ENCODE measurements at places on chromosomes 3 and 15. TPM values are rescaled to one million over a fixed set of nuclear protein-coding genes. Genes with fewer than 3 reads are reported as not detected.

The SLC9C1 gene
- 0.37 TPM for total RNA-seq

The IL12A gene
- 0.87 TPM for total RNA-seq

The MORC1 gene
- total RNA-seq = not detected

The MELTF gene
- 7.2 TPM for total RNA-seq

The TM6SF1 gene
- 3.3 TPM for total RNA-seq

The ZNF660 gene
- 0.07 TPM for total RNA-seq

The CACNA2D2 gene
- total RNA-seq = 0.46 TPM

The APBA2 gene
- 1.2 TPM for total RNA-seq

The MRAS gene
- not detected for total RNA-seq

The SLC28A2 gene
- total RNA-seq = not detected

The STRIT1 gene
- total RNA-seq = not detected

The PLA2G4E gene
- not detected for total RNA-seq

The IP6K2 gene
- total RNA-seq = 68.2 TPM

The MOBP gene
- total RNA-seq = 0.14 TPM

The ACKR4 gene
- total RNA-seq = not detected

The CYB561D2 gene
- total RNA-seq = 22.9 TPM

The PAQR9 gene
- total RNA-seq = not detected

The CLDN18 gene
- not detected for total RNA-seq

The GABRR3 gene
- total RNA-seq = not detected

The GP5 gene
- total RNA-seq = 0.23 TPM

The MKRN3 gene
- 1.0 TPM for total RNA-seq

The PLSCR2 gene
- not detected for total RNA-seq

The TRMT10C gene
- total RNA-seq = 47.1 TPM

The LIPC gene
- 1.7 TPM for total RNA-seq

The PLA2G4F gene
- total RNA-seq = not detected

The KLHL40 gene
- total RNA-seq = not detected

The SPINT1 gene
- total RNA-seq = 22.5 TPM

The TMEM42 gene
- total RNA-seq = 8.8 TPM

The IL17RB gene
- 33.3 TPM for total RNA-seq

The SCAANT1 gene
- not detected for total RNA-seq

The KIF7 gene
- 3.5 TPM for total RNA-seq

The SLC49A4 gene
- total RNA-seq = 2.0 TPM

The FHIT gene
- 20.5 TPM for total RNA-seq

The GPR87 gene
- total RNA-seq = 1.2 TPM

The FBXO40 gene
- total RNA-seq = not detected

The TYRO3 gene
- 4.0 TPM for total RNA-seq

The FOXB1 gene
- 11.8 TPM for total RNA-seq

The PODXL2 gene
- 3.9 TPM for total RNA-seq

The CCR3 gene
- total RNA-seq = not detected

The MEIS2 gene
- not detected for total RNA-seq
